Fibroblast of villous mesenchyme (primary cell): ENCODE measurements at places on chromosomes 3 and 15.

GRCh38 chr15:87348746-87349145 lies 907.8 kb downstream of the NTRK3 start:
- peak; percentile 93 for DNase-seq

DNA sequence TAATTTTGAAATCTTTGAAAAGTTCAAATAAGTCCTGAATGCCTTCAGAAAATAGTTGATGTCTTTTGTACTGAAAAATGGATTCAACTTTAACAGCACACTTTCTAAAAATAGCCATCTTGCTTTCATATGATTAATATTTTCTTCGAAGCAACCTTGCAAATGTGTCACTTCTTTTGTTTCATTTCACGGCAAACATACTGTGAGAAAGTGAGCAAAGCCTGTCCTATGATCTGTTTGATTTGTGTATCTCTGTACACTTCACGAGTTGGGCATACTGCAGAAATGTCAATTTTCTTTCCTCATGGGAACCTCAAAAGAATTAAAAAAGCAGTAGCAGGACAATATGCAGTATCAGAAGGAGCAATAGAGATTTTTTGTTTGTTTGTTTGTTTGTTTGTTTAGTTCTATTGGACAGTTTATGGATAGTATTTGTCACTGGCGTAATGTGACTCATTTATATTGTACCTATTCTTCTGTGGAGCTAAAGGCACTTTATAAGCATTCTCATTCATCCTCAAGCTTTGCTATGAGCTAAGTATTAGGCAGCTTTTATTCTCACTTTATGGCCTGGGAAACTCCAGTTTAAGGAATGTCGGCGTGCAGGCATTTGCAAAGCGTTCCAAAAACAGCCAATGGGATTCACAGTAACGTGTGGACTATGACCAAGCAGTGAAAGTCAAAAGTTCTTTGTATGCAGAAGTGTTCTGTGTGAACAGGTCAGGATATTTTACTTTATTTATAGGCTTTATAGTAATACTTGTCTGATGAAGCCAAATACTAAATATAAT lies 572.0 kb downstream of the NAALADL2 start:
- DNase-seq = peak; percentile 36

GRCh38 chr15:76333720-76334437 lies 2.7 kb upstream of the ISL2 start:
- DNase-seq = peak; percentile 18

DNA sequence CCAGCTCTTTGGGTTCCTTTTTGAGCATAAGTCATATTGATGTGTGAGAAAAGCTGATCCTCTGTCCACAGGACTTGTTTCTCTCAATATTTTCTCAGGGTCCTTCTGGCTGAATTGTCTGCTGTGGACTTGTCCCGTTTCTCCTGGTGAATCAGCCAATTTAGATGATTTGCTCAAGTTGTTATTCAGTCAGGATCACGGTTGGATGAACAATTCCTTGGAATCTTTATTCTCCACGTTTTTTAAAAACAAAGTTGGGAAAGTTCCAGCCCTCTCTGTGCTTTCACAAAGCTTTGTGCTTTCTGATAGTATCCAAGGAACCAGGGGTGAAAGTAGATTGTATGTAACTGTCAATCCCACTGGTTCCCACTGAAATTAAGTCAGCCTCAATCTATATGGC lies 61.3 kb downstream of the LRRC3B start:
- DNase-seq = no peak
